Activated T-cell treated with anti-CD3 and anti-CD28 coated beads, Interleukin-2, amount 50 U/mL, for 1 hour (primary cell): ENCODE measurements at places on chromosomes 2 and 18.

DNA sequence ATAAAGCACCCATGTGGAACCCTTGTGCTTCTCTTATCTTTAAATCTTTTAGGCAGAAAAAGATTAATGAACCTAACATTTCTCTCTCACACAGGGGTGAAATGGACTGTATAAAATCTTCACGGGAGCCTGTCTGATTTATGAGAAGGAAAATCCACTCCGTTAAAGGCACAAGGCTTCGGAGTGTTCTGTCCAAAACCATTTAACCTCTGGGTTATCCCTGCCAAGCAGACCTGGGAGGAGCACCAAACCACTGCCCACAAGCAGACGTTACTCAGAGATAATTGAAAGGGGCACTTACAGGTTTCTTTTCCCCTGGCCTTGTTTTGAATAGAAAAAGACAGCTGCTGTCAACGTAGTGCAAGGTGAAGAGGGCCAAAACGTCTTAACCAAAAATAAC, 184.4 kb upstream of the DOK6 start:
- DNase-seq = no peak

DNA sequence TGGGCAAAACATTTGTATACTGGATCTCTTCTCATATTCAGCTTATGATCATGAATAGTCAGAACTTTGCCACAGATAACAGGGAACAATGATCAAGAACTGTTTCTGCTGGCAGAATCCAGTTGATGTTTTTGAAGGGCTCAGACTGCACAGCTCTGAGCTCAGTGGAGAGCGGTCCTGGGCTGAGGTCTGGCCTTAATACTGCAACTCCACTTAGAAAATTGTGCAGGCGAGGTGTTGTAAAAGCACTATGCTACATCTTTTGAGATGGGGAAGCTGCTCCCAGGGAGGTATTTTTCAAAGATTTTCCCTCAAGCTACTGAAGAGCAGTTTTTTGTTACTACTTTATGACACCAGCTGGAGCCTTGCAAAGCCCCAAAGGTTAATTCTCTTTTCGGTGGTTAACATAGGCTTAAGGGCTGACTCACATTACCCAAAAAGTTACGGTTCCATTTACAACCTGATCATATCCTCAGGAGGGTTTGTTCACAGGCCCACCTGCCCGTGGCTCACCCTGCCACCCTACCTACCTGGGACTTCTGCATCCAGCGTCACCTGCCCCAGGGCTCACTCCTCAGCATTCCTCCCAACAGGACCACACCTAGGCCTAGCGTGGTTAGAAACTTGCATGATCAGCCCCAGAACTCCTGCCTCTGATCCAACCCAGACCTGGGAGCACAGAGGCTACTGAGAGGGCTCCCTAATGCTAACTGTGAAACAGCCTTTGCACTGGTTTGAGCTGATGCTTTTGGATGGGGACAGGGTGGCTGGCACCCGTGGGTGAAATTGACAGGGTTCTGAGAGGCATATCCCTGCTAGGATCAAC, 114.4 kb downstream of the NCK2 start:
- peak; percentile 46 for DNase-seq

- DNase-seq = no peak
These were observed 18.2 kb downstream of the SLC4A1AP start for GRCh38 chr2:27681841-27682240.

DNA sequence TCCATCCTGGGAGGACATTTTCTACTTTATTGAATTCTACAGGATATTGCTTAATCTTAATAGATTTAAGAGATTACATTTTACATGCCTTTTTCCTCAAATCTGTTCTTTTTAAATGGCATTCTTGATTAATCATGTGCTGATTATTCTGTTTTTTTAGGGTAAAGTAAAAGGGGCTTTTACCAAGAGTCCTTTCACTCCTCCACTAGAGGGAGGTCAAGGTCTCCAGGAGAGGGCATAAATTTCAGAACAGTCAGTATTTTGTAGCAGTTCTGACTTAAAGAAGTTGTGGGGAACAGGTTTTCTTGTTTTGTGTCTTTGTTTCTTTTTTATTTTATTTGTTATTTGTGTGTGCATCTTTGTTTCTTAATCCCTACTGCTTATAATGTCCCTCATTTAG, 25.4 kb downstream of the WDR75 start:
- no peak for DNase-seq

DNA sequence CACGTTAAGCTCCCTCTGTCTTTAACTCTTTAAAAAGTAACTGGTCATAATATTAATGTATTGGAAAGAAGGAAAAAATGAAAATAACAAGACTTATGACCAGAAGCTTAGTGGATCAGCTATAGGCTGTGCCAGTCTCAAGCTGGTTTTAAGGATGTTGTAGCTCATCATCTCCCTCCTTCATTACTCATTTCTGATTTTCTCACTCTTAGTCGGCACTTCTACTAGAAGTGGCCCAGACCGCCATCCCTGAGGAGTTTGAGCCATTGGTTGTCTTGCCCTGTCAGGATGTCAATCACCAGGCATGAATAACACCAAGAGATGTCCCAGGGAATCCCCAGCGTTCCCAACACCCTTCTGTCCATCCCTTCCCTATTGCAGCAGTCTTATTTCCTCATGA, 151.5 kb downstream of the ASXL3 start:
- no peak for DNase-seq

DNA sequence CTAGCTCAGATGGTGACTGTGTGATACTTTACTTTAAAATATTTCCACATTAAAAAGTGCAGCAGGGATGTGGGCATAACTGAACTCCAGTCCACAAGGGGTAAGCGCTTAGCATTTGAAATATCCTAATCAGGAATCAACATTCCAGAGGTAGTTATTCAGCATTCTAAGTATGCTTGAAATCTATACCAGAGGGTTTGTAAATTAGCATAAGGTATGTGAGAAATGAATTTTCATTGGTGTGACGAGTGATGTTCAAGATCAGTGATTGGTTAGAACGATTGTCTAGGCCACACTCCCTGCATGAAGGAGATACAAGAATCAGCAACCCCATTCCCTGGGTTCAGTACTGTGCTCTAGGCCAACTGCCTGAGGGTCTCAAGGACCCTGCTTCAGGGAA, 42.6 kb downstream of the MAPK4 start:
- no peak for DNase-seq

GRCh38 chr2:237924164-237924534, 42.7 kb upstream of the UBE2F start:
- no peak for DNase-seq

GRCh38 chr2:208570851-208571763, 164.5 kb downstream of the PTH2R start:
- no peak for DNase-seq

DNA sequence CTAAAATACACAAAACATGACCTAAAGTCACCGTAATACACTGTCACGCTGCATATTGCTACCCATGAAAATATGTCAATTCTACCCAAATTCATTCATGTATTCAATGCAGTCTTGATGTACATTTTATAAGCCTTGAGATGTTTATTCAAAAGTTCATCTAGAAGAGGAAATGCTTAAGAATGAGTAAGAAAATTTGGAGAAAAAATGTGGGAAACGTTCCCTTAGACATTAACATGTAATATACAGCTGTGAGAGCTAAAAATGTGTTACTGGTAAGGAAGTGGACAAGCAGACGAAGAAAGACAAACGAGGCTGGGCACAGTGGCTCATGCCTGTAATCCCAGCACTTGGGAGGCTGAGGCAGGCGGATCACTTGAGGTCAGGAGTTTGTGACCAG, 37.3 kb downstream of the THAP4 start:
- DNase-seq = no peak

DNA sequence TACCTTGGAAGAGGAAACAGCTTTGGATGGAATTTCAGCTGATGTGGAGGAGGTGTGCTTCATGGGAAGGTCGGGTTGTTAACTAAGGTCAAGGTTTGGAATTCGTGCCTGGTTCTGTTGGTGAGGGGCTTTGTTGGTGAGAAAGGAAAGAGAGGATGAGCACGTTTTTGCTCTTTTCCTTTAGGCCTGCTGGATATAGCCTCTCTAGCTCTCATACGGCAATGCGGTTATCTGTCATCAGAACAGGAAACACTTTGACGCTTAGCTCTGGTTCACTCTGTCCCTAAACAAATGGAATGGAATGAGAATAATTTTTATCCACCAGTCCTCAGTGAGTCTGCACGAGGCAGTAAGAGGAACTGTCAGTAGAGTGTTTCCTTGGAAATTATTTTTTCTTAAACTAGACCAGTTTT, 169.7 kb upstream of the NOSTRIN start:
- DNase-seq = no peak

GRCh38 chr2:120596191-120596811, 139.4 kb upstream of the GLI2 start:
- DNase-seq = no peak

GRCh38 chr2:109521233-109522062, 92.3 kb downstream of the SEPTIN10 start:
- DNase-seq = no peak

DNA sequence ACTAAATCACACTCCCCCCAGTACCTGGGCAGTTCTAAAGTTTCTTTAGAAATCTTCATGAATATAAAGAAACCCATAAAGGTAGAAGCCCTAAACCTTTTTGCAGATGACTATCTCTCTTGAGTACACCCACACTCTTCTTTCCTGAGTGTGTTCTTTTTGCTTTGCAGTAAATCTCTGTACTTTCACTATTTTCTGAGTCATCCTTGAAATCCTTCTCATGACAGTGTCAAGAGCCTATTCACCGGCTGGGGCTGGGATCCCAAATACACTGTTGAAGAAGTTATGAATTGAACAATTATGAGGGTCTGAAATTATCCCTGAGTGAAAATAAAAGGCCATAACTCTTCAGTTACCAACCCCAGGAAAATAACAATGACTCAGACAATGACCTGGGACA, 133.9 kb upstream of the CCDC195 start:
- no peak for DNase-seq

DNA sequence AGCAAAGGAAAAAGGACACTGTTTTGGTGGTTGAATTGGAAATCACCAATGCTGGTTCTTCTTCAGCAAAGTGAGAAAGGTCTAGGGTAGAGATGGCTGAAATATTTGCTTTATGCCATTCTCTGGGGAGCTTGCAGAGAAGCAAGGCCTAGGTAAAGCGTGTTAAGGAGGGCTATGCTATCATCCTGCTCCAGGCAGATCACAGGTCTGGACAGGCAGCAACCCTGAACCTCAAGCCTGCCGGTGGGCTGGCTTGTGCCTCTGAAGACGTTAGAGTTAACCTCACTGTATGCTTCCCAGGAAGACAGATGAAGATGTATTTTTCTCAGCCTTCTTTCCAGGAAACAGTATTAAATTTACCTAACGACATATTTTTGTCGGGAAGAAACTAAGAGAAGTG, 138.5 kb upstream of the LYPD6 start:
- DNase-seq = no peak

DNA sequence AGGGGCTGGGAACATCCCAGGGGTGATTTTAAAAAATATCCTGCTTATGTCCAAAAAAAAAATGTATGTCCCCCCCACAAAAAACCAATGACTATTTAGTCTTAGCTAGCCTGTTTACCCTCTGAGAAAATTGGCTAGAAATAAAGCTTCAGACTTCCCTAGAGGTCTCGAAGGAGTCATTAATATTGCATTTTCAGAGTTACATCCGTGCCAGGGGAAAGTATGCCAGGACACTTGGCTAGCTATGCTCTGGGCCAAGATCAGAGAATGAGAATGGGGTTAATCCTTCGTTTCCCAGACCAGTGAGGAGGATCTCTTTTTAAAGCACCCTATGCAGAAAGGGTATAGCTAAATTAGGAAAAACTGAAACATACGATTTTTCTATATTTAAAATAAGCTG, 183.6 kb downstream of the MC4R start:
- no peak for DNase-seq

DNA sequence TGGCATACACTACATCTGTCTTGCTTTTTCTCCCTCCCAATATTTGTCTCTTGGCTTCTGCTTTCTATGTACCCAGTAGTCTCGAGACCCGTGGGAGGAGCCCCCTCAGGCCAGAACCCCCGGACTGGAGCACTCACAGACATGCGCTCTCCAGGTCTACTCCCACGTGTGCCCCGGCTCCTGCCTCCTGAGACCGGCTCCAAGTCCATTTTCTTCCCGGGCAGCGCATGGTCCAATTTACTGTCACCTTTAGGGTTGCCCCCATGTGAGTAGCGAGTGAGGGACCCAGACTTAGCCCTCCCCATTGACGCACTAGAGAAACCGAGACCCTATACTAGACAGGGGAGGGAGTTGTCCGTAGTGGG, 11.8 kb upstream of the TEX51 start:
- no peak for DNase-seq

DNA sequence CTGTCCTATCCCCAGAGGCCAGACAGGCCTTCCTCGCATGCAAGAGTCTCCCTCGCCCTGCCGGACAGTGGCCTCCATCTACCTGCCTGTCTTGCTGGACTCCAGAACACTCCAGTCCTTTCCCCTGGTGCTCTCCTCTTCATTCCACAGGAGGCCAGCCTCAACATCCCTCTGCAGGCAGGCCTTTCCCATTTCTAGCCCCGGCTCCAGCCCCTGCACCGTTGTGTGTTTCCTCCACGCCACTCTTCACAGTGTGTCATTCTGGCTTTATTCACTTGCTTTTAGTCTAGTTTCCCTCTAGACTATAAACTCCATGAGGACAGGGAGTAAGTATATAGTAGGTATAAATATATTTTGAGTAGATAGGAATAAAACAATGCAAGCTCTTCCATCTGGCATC, 81.2 kb downstream of the LOXHD1 start:
- DNase-seq = no peak

GRCh38 chr2:130728007-130728454, 839 bp upstream of the GPR148 start:
- no peak for DNase-seq
